WTC11 (cell line): ENCODE measurements at places on chromosomes 1 and 21. TPM values are rescaled to one million over a fixed set of nuclear protein-coding genes. Genes with fewer than 3 reads are reported as not detected.

DNA sequence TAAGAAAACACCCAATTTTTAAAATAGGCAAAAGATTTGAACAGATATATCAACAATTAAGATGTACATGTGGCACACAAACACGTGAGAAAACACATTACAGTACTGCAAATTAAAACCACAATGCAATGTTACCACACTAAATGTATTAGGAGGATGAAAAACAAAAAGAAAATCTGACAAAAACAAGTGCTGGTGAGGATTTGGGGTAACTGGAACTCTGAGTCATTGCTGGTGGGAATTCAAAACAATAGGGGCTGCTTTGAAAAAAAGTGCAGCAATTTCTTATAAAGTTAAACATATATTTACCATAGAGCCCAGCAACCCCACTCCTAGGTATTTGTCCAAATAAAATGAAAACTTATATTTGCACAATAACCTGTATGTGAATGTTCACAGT, 614.1 kb downstream of the SMYD3 start:
- no peak for DNase-seq

The ATP6V1G3 gene
- total RNA-seq, result not detected in 3 replicates

GRCh38 chr1:39896909-39897685, 4.6 kb downstream of the MYCL start:
- DNase-seq, result no peak

DNA sequence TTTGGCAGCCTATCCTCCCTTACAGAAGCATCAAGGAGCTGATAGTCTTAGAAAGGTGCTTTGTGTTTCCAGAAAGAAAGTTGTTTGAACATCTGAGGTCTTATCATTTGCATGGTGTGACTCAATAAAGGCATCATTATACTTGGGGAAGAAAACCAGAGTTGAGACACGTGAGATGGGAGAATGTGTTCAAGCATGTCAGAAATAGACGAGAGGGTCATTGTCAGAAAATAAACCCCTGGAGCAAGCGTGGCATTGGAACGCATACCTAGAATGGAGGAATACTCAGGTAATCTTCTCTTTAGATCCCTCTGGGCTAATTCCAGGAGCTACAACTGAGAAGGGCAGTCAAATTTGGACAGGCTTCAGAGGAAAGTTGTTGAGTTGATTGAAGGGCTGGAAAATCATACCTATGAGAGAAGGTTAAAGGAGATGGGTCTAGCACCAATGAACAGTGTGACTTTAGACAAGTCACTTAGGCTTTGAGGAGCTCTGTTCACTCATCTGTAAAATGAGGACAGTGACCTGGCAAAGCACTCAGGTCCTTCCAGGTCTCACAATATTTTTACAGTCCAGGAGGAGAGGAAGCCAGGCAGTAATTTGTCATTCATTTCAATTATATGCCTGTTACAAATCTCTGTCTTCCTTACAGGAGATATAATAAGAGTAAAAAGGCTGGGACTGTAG, 101.3 kb upstream of the C1orf21 start:
- DNase-seq, result no peak

The KCND3 gene
- 0.18 to 0.35 TPM (median 0.18 TPM) in 3 replicates for total RNA-seq

DNA sequence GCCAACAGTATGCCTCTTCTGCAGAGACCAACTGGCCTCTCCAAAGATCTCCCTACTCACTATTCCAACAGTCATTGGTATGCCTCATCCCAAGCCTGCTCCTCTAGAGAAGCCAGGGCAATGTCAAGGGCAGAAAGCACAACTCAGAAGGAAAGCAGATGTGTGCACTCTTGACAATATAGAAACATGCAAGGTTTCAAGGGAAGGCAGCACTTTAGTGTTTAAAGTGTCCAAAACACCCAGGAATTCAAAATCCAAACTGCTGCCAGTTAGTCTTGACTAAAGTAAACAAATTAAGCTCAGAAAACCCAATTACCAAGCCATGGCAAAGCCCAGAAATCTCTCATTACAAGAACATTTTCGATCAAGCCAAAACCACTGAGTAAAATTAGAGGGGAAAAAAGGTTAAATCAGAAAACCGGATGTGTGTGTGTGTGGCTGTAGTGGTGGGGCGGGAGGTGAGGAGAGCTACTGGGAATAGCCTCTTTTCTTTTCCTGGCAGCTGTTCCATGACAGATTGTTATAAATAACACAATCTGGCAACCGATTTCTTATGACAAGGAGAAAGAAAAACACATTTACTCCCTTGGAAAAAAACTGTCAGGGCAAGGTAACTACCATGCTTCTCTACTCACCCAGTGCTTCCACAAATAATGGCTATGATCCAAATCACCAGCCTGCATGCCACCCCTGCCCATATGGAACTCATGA, 39.2 kb downstream of the EIF2B3 start:
- no peak for DNase-seq

DNA sequence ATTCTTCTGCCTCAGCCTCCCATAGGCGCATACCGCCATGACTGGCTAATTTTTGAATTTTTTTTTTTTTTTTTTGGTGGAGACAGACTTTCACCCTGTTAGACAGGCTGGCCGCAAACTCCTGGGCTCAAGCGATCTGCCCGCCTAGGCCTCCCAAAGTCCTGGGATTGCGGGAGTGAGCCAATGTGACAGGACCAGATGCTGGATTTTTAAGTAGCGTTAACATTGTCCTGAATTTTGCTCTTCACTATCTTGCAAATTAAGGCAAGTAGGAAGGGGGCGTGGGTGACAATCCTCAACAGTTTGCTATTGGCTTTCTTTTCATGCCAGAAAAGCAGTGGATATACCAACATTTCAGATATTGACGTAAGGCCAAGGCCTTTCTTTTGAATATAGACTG, 49.7 kb upstream of the TSNAX start:
- no peak for DNase-seq

- peak; percentile 68 for DNase-seq
Measured at GRCh38 chr1:36322786-36323635, 434 bp downstream of the EVA1B start.
